Stimulated activated CD4-positive, alpha-beta T cell treated with anti-CD3 and anti-CD28 coated beads, Interleukin-1b, Interleukin-23, amount 100 ng/mL, for 1 hour (primary cell): ENCODE measurements at places on chromosomes 3 and 15.

- DNase-seq, result no peak
These were observed 13.9 kb upstream of the TOP2B start for GRCh38 chr3:25678581-25678980.

DNA sequence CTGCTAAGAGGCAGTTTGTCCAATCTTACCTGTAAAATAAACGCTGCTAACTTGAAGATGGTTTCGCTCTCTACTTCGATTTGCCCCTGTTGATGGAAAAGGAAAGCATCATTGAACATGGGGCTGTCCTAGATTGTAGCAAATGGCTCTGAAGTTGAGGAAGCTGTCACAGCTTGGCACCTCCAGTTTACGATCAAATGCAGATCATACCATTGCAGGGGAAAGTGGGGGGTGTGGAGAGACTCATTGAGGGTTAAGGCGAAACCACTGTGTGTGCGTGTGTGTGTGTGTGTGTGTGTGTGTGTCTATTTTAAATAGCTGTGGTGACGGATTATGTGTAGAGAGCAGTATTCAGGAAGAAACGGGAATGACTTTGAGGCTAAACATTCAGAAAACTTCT lies 127.6 kb upstream of the LMOD3 start:
- peak; percentile 17 for DNase-seq

DNA sequence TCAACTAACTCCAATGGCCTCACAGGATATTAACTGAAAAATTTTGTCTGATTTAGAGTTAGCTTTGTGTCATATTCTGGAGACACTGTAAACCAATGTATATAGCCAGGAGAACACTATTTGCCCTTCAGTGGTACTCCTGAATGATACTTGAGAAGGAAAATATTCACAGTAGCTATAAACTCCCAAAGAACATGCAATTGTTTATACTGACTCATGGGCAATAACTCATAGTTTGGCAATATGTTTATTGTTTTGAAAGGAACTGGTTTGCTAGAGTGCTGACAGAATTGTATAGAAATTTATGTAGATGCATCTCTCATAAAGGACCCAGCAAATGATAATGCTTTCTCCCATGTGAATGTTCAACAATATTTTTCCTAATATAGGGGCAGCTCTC lies 537.6 kb downstream of the PLOD2 start:
- DNase-seq, result no peak

DNA sequence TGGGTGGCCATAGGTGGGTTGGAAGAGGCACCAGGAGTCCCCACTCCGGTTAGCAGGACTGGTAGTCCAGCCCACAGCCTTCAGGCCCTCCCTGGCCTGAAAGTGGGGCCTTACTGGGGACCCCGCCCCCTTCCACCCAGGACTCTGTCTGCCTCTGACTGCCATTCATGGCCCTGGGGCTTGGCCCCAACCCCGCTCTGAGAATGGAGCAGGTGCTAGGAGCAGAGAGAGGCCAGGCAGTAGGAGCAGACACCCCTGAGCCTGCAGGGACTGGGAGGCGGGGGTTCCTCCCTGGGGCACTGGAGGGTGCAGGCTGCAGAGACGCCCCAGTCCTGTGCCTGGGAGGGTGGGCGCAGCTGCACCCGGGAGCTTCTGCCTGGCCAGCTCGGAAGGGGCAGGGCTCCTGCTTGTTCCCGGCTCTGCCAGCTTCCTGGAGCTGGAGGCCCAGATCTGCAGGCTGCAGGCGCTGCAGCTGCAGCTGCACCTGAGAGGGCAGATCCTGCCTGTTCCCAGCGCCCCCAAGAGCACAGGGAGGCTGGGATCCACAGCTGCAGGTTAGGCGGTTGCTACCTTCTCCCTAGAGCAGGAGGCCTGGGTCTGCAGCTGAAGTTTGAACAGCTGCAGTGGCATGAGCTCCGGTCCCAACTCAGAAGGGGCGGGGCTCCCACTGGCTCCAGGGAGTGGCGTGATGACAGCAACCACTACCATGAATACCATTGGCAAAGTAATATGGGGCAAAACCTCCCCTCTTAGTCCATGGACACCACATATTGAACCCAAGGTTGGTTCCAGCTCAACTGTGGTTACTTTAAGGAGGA lies 194.7 kb downstream of the SQOR start:
- DNase-seq, result no peak

DNA sequence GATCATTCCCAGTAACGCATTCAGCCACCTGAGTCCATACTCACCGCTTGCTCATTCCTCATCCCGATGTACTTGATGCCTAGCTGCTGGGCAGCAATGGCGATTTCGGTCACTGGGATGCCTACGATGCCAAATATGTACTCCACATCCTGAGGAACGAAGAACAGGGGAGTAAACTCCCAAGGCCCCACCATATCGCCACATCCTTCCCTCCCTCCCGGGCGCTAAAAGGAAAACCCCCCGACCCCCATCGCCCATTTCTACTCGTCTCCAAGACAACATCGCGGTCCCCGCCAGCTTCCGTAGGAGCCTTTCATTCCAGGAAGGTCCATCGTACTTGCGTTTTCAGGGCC lies 347 bp downstream of the HACL1 start:
- DNase-seq, result peak; percentile 3

- DNase-seq, result no peak
These were observed 37.0 kb downstream of the PPARG start for GRCh38 chr3:12325586-12326515.

DNA sequence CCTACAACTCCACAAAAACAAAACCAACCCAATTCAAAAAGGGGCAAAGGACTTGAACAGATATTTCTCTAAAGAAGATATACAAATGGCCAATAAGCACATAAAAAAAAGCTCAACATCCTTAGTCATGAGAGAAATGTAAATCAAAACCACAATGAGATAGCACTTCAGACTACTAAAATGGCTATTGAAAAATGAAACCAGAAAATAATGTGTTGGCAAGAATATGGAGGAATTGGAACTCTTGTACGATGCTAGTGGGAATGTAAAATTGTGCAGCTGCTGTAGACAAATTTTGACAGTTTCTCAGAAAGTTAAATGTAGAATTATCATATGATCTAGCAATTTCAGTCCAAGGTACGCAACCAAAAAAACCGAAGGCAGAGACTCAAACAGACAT lies 29.0 kb downstream of the KY start:
- DNase-seq, result no peak

- no peak for DNase-seq
These were observed 30.2 kb upstream of the USP3 start for GRCh38 chr15:63473999-63474809.

GRCh38 chr3:142497729-142498128 lies 49.9 kb upstream of the XRN1 start:
- DNase-seq, result no peak

GRCh38 chr3:67030785-67031740 lies 33.0 kb downstream of the KBTBD8 start:
- DNase-seq, result no peak

DNA sequence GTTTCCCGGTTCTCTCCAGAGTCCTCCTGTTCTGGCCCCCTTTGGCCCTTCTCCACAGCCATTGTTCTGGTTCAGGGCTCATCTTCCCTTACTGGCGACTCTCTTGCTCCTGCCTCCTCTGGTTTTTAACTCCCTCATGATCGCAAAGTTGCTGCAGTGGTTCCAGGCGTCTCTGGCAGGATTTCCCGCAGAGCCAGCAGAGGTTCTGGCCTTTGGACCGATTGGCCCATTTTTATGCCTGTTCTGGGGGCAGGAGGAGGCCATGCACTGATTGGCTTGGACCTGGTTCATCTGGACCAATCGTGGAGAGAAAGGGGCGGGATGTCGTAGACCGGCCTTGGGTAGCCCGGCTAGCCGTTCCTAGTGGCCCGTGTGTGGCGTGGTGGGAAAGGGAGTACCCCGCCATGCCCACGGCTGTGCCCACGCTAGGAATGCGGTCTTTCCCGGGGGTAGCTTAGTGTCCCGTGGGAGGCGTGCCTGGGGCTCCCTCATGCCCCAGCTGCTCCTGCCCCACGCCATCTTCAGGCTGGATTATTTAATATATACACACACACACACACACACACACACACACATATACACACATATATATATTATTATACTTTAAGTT lies 113.4 kb downstream of the FBLN2 start:
- DNase-seq, result no peak

DNA sequence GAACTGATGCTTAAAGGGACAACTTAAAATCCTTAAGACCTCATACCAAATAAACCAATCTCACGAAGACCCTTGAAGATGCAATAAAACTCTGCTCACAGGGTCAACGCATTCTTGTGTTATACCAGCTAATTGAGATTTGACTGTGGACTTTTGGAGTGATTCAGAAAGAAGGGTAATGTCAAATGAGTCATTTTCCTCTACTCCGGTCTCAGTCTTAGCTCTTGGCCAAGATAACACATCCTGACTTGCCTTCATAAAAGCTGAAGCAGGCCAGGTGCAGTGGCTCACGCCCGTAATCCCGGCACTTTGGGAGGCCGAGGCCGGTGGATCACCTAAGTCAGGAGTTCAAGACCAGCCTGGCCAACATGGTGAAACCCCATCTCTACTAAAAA lies 3.8 kb downstream of the PKM start:
- DNase-seq, result no peak

GRCh38 chr3:146781606-146782005 lies 176.5 kb upstream of the PLSCR5 start:
- DNase-seq, result no peak

DNA sequence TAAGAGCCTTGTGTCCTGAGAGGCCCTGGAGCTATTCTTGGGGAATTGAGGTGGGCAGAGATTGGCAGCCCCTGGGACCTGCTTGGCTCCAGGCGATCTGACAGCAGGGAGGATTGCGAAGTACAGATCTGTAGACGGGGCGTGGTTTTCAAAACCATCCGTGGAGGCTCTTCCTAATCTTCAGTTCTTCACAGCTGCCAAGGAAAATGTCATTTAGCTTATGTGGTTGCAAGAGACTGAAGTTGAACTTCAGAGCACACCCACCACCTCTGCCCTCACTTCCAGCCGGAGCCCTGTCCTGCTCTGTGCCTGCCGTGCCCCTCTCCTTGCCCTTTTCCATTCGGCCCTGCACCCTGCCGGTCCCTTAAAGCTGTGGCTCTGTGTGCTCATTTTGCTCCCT lies 12.9 kb downstream of the NISCH start:
- DNase-seq, result no peak

DNA sequence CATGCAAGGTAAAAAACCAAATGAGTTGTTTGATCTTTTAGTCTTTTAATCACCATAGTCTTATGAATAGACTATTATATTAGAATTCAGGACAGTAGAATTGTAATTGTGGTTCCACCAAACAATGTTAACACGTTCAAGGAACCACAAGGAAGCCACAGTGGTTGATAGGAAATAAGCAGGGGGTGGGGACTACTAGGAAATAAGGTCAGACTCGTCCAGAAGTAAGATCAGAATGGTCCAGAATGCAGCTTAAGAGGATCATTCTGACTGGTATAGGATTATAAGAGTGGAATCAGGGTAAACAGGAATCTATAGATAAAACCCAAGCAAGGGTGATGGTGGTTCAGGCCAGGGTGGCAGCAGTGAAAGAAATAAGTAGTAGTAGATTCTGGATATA lies 7.5 kb downstream of the MYNN start:
- DNase-seq, result no peak

DNA sequence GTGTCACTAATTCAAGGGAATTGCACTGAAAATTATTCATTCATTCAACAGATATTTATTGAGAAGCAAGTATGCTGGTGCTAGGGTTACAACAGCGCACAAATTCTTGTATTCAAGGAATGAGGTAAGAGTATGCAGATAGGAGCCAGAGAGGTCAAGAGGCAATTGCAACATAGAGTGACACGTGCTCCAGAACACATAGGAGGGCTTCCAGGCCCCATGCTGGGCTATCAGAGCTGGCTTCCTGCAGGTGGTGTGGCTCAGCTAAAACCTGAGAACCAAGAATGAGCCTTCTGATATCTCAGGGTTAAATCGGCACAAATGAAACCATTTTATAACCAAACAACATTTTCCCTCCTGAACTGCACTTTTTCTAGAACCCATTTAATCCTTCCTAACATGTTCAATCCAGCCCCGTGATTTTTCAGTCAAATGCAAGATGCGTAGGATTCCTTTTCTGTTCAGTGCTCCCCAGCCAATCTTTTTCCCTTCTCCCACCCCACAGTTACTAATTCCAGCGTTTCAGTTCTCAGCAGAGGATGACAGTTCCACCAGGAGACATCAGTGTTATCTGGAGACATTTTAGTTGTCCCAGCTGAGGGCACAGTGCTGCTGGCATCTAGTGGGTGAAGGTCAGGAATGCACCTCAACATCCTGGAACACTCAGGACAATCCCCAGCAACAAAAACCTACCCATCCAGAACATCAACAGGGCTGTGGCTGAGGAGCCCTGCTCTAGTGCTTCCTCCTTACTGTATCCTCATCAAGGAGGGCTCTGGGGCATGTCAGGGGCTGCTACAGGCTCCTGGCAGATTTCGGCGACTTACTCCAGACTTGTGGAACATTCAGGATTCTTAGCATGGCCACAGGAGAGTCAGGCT lies 13.1 kb downstream of the CCR5AS start:
- no peak for DNase-seq

- no peak for DNase-seq
These were observed 49.4 kb downstream of the RBMS3 start for GRCh38 chr3:29329986-29330890.
